ENCODE measurements at places on chromosomes 3 and 15.

- DNase-seq = no peak
These were observed 593.4 kb upstream of the NR2F2 start for GRCh38 chr15:95737060-95737459.

GRCh38 chr3:104564045-104564643 is 802.6 kb upstream of the ALCAM start:
- peak; percentile 77 for DNase-seq

DNA sequence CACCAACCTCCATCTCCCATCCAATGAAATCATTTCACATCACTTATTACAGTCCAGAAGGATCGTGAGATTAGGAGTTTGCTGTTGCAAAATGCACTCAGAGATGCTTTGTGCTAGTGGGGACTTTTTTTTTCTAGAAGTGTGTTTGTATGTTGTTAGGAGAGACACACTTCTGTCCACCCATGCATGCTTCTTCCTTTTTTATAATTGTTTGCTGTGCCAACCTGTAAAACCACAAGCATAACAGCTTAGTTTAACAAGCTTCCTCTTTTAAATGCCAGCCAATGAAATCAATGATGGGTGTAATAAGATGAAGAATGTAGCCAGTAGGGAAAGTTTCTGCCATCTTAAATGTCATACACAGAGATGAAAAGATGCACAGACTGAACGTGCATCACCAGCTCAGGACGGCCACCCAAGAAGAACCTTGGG is 305.6 kb upstream of the STT3B start:
- DNase-seq = no peak

GRCh38 chr3:40895109-40895508 is 304.2 kb upstream of the CTNNB1 start:
- DNase-seq = no peak

DNA sequence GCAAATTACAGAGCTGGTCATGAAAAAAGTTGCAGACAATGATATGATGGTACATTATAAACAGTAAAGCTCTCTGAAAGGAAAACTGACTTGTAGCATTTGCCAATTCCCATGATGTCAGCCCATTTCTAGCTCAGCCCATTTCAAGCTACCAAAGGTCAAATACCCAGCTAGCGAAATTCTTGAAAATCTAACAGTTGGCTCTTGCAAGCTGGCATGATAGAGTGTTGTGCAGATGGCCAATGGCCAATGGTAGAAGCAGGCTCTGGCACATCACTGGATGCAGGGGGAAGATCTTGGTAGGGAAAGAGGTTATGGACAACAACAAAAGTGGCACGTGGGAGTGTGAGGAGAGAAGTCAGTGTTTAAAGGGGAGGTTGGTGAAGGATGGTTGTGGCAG is 36.7 kb downstream of the RASGRF1 start:
- DNase-seq = no peak

- peak; percentile 31 for DNase-seq
These were observed 47.3 kb downstream of the TMCO5A start for GRCh38 chr15:37981775-37982174.

DNA sequence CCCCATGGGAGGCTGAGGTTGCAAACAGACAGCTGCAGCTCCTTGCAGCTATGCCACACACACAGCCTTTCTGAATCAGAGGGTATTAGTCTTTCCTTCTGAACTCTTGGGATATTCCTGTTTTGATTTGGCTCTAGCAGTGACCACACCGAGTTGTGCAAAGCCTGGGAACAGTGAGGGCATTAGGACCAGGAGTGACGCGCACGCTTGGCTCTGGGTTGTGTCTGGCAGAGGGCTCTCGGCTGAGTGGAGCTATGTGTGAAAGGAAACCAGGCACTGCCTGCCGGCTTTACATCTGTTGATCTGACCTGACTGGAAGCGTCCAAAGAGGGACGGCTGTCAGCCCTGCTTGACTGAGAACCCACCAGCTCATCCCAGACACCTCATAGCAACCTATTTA is at the start of gene GALNT15:
Gene GALNT15, plus strand, starts transcription at position 292 of the 400 bp plus-strand sequence. CDS start 472 bp downstream, outside the sequence.
- DNase-seq = no peak

GRCh38 chr3:177694316-177694715 is 497.0 kb upstream of the TBL1XR1 start:
- peak; percentile 74 for DNase-seq

DNA sequence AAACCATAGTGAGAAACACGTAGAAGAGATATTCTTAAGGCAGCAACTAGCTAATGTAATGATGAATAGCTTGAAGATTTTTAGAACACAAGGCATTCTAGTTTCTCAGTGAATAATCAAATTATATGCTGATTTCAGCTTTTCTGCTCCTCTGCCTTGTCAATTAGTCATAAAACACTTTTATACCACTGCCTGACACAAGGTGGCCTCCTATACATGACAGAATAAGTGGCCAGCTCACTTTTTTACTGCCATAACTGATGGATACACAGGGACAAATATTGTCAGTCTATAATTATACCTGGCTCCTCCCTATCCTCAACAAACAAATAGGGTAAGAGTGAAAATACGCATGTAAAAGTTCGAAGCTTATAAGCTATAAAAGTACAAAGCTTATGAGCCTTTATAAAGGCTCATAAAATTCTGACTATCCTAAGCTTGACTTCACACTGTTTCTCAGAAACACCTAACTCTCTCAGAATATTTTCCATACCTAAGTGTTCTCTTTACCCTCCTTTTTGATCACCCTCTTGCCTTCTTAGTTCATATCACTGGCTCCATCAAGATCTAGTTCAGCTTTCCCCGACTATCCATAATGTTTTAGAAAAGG is 81.6 kb downstream of the HERC1 start:
- DNase-seq = peak; percentile 76

DNA sequence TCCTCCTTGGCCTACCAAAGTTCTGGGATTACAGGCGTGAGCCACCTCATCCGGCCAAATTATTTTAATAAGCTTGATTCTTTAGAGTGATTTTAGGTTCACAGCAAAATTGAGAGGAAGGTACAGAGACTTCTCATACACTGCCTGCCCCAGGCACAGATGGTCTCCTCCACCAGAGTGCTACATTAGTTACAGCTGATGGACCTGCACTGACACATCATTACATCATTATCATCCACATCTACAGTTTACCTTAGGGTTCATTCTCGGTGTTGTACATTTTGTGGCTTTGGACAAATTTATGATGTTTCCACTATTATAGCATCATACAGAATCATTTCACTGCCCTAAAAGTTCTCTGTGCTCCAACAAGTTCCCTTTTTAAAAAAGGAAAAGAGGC is 4.4 kb upstream of the VPS8 start:
- no peak for DNase-seq

DNA sequence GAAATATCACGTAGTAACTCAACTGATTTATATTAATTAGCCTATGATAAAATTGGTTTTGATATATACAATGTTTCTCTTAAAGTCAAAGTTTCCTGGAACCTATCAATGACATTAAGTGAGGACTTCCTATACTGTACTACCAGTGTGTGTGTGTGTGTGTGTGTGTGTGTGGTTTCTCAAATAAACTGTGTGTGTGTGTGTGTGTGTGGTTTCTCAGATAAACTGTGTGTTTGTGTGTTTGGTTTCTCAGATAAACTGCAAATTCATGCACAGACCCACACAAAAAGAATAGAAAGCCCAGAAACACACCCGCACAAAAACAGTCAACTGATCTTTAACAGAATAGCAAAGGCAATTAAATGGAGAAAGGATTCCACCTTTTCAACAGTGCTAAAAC is 14.5 kb upstream of the WDR5B start:
- DNase-seq = no peak

DNA sequence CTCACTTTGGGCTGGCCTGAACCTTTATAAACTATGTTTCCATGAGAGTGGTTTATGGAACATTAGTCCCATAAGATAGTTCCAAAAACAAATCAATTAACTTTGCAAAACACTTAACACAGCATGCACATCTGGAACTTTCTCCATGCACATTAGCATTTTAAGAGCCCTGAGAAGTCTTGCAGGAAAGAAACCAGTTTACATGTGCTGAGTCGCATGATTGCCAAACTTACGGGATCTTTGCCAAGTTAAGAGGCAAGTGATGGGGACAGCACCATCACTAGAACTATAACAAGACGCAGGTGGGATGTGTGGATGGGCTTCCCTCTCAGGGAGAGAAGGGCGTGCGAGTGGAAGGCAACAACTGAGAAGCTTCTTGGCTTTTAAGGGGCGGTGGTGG is 20.7 kb downstream of the ADAMTS9 start:
- DNase-seq = no peak

- DNase-seq = peak; percentile 42
These were observed 22.1 kb upstream of the POLG start for GRCh38 chr15:89356634-89357298.

DNA sequence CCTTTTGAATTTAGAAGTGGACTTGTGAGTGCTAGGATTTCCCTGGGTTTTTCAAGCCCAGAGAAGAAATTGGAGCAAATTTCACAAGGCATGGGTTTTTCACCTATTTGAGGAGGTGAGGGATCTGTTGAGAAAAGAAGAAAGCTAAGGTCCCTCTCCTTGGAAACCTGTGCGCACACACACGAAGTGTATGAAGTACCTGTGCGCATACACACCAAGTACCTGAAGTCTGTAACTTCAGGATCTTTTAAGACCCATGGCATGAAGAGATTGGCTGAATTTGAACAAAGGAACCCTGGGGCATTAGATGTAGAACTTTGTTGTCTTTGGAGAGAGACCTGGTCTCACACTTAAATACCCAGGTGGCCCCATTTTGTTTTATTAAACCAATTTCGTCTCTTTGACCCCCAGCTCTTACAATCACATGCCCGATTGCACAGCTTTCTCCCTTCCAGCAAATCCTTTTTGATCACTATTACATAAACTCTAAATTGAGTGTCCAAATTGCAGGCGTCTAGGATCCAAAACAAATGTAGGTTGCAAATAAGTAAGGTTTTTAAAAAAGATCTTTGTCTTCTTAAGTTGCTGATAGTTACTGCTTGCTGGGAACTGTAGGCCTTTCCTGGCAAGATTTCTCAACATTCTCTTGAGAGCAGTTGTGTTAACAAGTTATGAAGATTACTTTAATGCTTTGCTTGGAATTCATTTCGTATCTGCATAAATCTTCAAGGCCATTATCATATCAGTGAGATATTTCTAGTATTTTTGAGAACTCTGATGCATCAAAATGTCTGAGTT is 64.3 kb downstream of the CMTM8 start:
- no peak for DNase-seq

DNA sequence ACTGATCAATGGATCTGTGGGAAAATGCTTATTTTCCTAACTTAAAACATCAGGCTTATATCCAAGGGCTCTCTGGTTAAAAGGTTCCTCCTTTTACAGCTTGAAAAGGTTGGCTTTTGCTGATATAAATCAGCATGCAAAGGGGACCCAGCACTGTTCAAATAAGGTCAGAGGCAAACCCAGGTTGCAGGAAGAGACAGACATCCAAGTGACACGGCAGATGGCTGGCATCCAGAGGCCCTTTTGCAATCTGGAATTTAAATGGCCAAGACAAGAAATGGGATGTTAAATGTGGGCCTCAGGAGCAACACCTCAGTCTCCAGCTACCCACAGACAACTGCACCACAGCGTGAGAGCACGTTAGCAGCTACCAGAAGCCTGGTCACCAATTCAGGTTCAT is 6.3 kb downstream of the SH3BP5 start:
- DNase-seq = no peak

GRCh38 chr3:27666708-27667107 is 55.4 kb downstream of the EOMES start:
- DNase-seq = peak; percentile 72

DNA sequence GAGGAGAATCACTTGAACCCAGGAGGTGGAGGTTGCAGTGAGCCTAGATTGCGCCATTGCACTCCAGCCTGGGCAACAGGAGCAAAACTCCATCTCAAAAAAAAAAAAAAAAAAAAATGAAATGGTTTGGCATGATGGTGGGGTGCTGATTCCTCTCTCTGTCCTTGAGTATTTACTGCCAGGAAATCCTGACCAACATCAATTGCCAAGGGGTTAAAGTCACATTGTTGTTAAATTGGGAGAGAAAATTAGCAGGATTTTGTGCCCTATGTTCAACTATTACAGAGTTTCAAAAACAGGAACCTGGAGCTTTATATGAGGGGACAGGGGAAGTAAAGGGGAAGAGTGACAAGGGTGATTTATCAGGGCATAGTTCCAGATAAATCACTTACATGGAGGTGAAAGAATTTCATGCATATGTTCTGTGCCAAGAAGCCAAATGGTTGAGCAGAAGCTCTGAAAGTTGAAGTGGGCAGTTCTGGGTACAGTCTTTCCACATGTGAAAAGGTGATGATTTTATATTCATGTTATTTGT is 70.5 kb upstream of the TSEN2 start:
- no peak for DNase-seq

GRCh38 chr3:53973905-53974304 is 82.2 kb upstream of the SELENOK start:
- DNase-seq = no peak

- no peak for DNase-seq
These were observed 31.0 kb downstream of the MITF start for GRCh38 chr3:69770219-69770618.

DNA sequence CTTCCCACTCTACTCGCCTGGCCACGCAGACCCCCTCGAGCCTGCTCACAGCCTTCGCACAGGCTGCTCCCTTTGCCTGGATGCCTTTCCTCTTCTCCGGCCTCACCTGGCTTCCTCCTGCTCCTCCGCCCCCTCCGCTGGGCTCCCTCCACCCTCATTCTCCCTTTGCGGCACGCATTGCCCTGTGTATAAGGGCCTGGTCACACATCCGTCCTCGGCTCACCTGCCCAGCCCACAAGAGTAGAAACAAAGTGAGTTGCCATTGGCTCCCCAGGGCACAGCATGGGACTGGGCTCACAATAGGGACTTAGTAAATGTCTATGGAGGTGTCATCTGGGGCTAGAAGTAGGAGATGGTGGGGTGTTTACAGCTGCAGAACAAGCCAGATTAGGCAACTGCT is 4.2 kb downstream of the PLXND1 start:
- no peak for DNase-seq

DNA sequence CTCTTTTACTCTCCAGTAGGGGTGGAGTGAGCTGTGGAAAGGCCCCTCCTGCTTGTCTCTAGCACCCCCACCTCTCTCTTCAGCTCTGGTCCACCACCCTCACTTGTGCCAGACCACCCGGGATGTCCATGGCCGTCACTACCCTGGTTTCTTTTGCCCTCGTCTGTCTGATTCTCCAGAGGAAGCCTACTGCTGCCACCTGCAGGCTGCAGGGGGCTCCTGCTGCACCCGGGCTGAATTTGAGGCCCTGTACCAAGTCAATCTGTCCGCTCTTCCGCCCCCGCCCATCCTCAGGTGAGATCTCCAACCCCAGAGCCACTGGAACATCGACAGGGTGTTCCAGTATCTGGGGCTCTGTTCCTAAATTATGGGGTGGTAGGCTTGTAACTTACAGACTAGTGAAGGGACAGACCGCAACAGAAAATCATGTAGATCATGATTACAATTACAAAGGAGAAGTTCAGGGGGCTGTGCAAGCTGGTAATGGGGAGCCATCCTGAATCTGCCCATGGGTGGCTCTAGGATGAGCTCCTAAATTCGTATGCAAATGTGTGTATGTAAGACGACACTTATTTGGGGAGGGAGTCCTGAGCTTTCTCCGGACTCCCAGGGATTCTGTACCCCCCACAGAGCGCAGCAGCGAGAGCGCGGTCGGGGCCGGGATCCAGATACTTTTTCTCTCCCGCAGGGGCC is 683 bp upstream of the UNC45A start:
- peak; percentile 91 for DNase-seq

GRCh38 chr3:25662736-25663320 is 1.9 kb downstream of the TOP2B start:
- no peak for DNase-seq

GRCh38 chr3:76369170-76369569 is 583.8 kb upstream of the ZNF717 start:
- peak; percentile 44 for DNase-seq

- DNase-seq = no peak
These were observed 67.2 kb upstream of the TP63 start for GRCh38 chr3:189563853-189564563.
